ENCODE measurements at places on chromosomes 5 and 9. TPM values are rescaled to one million over a fixed set of nuclear protein-coding genes. Genes with fewer than 3 reads are reported as not detected.

GRCh38 chr5:141182248-141182647 lies at the start of gene PCDHB16:
Gene PCDHB16, plus strand, starts transcription at chr5:141182387. Its CDS starts 173 bp downstream, at chr5:141182560.
- DNase-seq: no peak

DNA sequence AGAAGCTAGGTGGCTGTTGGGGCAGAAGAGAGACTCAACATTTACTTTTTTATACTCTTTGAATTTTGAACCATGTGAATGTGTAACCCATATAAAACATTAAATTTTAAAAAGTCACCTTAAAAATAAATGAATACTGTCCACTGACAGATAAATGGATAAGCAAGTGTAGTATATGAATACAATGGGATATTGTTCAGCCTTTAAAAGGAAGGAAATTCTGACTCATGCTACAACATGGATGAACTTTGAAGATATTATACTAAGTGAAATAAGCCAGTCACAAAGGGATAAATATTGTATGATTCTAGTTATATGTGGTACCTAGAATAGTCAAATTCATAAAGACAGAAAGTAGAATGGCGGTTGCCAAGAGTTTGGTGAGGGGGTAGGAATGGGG lies 113.9 kb downstream of the TMEM174 start:
- DNase-seq: no peak

DNA sequence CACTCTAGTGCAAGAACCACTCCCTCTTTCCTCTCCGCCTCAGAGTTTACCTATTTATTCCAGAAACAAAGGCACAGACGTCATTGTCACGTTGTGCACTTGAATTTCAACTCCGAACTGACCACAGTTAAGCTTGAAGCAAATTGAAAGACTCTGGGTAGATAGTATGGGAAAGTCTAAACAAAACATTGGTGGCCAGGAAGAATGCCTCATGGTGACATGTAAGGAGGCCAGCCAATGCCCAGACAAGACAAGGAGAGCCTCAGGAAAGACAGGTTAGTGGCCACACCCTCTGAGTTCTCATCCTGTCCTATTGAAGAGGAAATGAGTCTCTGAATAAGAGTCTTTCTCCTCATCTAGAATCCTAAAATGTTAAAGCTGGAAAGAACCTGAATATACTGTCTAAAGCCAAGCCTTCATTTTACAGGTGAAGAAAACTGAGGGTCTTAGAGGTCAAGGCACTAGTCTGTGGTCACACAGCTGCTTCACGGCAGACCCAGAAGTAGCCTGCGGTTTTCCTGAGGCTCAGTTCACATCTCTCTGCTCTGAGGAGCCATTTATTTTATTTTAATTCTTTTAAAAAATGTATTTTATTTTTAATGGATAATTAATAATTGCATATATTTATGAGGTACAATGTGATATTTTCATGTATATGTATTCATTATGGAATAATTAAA lies 30.2 kb downstream of the ZFAND5 start:
- DNase-seq: no peak

- no peak for DNase-seq
These were observed 14.3 kb downstream of the CNTFR start for GRCh38 chr9:34575241-34575640.

DNA sequence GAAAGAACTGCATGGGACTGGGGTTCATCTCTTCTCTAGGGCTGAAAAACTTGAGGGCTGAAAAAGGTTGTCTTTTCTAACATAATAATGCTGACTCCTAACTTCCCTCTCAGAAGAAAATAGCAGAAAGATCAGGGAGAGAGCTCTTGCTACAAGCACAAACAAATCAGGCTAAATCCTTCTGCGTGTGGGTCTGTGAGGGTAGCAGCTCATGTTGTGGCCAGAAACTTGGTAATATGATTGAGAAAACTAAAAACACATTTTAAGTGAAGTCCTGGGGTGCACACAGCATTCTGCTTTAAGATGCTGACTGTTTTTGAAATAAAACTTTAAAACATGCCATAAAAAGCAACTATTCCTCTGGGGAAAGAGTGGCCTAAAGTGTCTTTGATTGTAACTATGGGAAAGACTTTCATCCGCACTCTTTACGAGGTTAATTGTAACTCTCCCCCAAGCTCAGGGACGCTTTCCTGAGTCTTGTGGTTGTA lies 56.7 kb downstream of the SAXO1 start:
- DNase-seq: no peak

DNA sequence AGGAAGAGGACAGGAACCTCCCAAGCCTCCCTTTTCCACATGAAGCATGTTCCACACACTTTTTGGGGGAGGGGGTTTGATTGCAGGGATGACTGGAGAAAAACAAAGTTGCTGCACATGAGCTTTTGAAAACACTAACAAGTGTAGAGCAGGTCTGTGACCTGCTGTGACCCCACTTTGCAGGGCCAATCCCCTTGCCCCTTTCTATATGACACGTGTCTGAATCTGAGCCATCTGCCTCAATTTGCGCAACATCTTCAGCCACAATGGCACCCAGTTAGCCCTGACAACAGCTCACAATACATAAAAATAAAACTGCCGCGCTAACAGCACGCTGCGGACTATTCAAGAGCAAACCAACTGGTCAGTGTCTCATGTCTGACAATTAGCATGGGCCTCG lies 227.8 kb upstream of the TBCA start:
- DNase-seq: no peak

- DNase-seq: no peak
These were observed 20.5 kb upstream of the SHB start for GRCh38 chr9:38089387-38090165.

DNA sequence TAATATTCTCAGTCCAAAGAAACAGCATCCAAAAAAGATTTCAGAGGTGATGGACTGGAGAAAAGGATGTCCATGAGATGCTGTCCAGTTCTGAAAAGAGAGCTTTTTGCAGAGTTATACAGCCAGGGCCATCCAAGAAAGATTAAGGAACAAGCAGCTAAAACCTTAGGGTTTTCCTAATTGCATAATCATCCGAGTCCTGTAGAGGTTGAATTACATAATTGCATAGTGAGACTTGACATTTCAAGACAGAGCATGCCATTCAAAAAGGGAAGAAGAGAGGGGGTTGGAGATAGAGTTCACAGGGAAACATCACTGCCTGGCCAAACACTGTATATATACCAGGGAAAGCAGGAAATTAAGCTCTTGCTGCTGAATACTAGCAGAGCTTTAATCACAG lies 1729.2 kb upstream of the WWC1 start:
- no peak for DNase-seq

- DNase-seq: peak; percentile 42
These were observed 3.3 kb downstream of the ZNF608 start for GRCh38 chr5:124742983-124743601.

GRCh38 chr9:95237336-95237735 lies 80.2 kb downstream of the FANCC start:
- no peak for DNase-seq

DNA sequence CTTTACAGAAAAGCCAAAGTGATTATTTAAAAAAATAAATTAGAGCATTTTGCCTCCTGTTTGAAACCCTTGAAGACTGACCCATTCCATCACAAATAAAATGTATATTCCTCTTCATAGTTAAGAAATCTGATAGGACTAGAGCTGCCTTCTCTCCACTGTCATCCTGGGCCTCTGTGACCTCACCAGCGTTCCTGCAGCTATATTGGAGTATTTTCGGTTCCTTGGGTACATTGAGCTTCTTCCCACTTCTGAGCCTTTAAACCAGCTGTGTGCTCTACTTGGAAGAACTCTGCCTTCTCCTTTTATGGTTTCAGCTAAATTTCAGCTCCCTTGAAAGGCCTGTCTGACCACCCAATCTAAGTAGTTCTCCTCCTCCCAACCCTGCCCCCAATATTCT lies 99.1 kb upstream of the ABCA1 start:
- no peak for DNase-seq

DNA sequence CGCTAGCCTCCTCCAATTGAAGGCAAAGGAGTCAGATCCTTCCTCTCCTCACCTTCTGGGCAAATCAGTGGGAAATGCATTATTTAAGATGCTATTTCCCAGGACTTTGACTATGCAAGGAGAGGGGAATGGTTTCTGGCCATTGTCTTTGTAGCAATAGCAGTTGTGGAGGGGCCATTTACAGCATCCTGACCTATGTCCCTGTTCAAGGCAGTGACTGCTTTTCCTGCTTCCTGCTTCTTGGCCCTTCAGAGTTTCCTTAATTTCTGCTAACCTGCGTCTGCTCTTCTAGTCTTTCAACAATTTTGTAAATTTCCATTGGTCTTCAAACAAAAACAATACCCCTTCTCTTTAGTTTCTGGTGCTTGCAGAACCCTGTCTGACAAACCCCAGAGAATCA lies 72.8 kb upstream of the PPARGC1B start:
- DNase-seq: no peak

DNA sequence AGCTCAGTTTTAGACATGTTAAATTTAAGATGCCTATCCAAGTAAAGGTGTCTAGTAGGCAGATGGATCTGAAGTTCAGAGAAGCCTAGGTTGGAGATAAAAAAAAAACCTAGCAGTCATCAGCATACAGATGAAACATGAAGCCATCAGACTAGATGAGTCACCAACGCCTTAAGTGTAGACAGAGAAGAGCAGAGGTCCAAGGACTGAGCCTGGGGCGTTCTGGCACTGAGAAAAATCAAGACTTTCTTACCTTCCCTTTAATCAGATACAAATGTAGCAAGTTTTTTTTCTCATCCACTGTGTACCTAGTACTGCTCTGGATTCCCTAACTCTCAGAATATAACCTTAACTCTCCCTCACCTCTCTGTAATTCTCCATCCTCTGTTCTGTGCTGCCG lies 97.3 kb downstream of the SIL1 start:
- no peak for DNase-seq

DNA sequence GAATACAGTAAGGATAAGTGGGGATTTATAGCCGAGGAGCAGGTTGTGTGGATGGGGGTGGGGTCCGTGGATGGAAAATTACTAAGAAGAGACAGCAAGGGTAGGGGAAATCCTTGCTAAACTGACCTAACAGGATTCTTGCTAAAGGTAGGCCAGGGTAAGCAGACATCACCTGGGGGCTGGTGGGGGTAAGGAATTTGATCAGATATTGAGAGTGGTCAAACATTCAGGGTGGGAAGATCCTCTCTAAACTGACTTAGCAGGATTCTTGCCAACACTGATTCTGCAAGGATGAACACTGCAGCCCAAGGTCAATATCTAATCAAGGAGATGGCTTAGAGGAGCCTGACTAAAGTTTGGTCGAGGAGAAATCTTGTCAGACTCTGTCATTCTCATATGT lies 2.7 kb upstream of the PLGRKT start:
- no peak for DNase-seq

DNA sequence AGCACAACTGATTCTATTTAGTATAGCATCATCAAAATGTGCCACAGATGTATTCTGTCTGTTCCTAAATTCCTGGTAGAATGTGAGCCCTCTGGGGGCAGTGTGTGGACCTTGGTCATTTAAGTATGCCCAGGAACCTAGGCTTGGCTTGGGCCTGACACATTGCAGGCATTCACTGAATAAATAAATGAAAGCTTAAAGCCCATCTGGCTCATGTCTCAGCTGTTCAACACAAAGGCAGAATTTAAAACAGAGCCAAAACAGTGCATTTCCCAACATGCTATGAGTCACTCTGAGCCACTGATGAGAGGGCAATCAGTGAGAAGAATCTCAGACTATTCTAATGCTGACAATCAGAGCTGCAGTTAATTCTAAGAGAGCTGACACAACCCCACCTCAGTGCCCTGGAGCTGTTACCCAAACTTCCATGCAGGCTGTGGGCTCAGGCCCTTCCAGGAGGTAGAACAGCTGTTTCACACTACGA lies 8.1 kb downstream of the FAM193B start:
- DNase-seq: no peak

- peak; percentile 51 for DNase-seq
These were observed 82.3 kb upstream of the AGXT2 start for GRCh38 chr5:35129921-35130485.

DNA sequence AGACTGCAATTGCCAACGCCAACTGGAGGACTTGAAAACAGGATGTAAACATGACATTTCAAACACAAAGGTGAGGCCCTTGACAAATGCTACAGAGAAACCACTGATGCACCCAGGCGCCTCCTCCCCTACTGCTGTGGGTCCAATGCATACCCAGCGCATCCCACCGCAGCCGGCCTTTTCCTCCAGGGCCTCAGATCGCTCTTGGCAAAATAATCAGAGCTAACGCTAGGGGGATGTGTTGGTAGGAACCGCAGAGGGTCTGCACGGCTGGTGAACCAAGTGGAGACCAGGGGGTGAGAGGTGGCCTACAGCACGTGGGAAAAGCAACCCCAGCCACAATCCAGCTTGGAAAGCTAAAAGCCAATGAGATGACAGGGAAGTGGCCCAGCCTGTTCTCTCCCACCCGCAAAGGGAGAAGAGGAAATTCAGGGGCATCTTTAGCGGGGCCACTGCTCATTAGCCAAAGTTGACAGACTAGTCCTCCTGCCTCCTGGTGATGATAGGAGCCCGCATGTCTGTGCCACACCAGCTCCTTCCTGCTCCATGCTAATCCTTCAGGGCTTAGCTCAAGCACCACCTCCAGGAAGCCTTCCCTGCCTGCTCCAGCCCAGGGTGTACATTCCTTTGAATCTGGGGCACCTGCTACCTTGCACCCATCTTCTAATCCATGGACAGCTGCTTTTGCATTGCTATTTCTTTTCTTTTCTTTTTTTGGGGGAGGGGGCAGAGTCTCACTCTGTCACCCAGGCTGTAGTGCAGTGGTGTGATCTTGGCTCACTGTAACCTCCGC lies 5.9 kb downstream of the FAM163B start:
- no peak for DNase-seq

DNA sequence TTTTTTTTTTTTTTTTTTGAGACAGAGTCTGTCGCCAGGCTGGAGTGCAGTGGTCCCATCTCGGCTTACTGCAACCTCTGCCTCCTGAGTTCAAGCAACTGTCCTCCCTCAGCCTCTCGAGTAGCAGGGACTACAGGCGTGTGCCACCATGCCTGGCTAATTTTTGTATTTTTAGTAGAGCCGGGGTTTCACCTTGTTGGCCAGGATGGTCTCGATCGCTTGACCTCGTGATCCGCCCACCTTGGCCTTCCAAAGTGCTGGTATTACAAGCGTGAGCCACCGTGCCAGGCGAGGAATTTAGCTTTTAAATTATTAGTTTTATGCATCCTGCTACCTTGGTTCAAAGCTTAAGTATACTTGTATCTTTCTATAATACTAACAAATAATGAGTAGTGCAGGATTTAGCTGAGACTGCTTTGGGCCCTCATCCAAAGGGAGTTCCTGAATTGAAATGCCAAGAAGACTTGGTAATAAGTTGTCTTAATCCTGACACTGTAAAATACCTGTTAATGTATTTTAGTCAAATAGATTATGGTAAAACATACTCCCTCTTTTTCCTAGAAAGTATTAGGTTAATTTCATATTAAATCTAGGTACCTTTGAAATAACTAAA lies 5.0 kb downstream of the CDC42SE2 start:
- no peak for DNase-seq

Gene LOX
- 1.2 TPM for total RNA-seq

Gene CEL
- total RNA-seq: 0.27 TPM

Gene ECSCR
- total RNA-seq: 4.8 TPM

Gene HSDL2
- 24.9 TPM for total RNA-seq

Gene CATSPER3
- total RNA-seq: 0.32 TPM

Gene LCN10
- 4.1 TPM for total RNA-seq

Gene BOD1
- 38.6 TPM for total RNA-seq

Gene WDR38
- total RNA-seq: not detected

Gene LEAP2
- total RNA-seq: 4.9 TPM

All from transverse colon (tissue), 4 donors.